Lung microvascular endothelial cell (primary cell): ENCODE measurements at places on chromosomes 1 and 21. TPM values are rescaled to one million over a fixed set of nuclear protein-coding genes. Genes with fewer than 3 reads are reported as not detected.
A peak's percentile ranks its signal among the peaks of the same experiment; 100 is the strongest.

GRCh38 chr1:113975211-113975895 lies 3.9 kb upstream of the OLFML3 start:
- peak; percentile 76 for DNase-seq

DNA sequence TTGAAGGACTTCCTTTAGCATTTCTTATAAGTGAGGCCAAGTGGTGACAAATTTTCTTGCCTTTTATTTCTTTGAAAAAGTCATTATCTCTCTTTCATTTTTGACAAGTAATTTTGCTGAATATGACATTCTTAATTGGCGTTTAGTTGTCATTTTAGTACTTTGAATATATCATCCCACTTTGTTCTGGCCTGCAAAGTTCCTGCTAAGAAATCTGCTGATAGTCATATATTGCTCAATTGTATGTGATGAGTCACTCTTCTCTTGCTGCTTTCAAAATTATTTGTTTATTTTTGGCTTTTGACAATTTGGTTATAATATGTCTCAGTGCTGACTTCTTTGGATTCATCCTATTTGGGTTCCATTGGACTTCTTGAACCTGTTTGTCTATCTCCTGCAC lies 312.6 kb downstream of the DUSP10 start:
- DNase-seq = no peak

ROR1 gene
- under 0.01 and 0.44 TPM in 2 replicates for total RNA-seq

- DNase-seq = no peak
These were observed 12.9 kb downstream of the COA6 start for GRCh38 chr1:234386122-234386521.

HAPLN2 gene
- not detected in 2 replicates for total RNA-seq

EDARADD gene
- total RNA-seq = under 0.01 TPM in 1 of 2 replicates, not detected in the other

ALPL gene
- total RNA-seq = 0.22 TPM in 1 of 2 replicates, not detected in the other

DNA sequence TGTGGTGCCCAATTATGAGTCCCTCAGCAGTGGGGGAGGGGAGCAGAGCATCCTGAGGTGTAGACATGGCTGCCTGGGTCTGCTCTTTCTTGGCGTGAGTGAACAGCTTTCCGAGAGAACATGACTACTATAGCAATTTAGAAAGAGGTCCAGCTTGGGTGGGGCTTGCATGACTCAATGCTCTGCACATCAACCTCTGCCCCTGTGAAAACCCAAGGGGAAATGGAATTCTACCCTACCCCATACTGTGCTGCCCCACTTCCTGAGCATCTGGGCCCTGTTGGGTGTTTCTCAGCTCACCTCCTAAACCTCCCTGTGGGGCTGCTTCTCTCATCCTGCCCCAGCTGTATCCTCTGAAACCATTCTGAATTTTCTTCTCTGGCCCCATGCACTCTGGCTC lies 8.2 kb upstream of the AZIN2 start:
- no peak for DNase-seq

MASP2 gene
- not detected in 2 replicates for total RNA-seq

GRCh38 chr21:36034211-36034913 lies 26.0 kb downstream of the SETD4 start:
- DNase-seq = no peak

KLHL20 gene
- 25.1 and 38.1 TPM in 2 replicates for total RNA-seq

GRCh38 chr1:77762072-77762476 lies 2.4 kb upstream of the USP33 start:
- no peak for DNase-seq
